ENCODE measurements at places on chromosomes 6 and 20. TPM values are rescaled to one million over a fixed set of nuclear protein-coding genes. Genes with fewer than 3 reads are reported as not detected.
A peak's percentile ranks its signal among the peaks of the same experiment; 100 is the strongest.

- no peak for DNase-seq
Observed at GRCh38 chr20:45704969-45705637, at the start of gene WFDC10B. WFDC10B (minus strand) TSS chr20:45705019; CDS start chr20:45685992, 19,027 bp downstream.

- no peak for DNase-seq
Observed at GRCh38 chr6:44732243-44732642, 344.7 kb downstream of the CDC5L start.

DNA sequence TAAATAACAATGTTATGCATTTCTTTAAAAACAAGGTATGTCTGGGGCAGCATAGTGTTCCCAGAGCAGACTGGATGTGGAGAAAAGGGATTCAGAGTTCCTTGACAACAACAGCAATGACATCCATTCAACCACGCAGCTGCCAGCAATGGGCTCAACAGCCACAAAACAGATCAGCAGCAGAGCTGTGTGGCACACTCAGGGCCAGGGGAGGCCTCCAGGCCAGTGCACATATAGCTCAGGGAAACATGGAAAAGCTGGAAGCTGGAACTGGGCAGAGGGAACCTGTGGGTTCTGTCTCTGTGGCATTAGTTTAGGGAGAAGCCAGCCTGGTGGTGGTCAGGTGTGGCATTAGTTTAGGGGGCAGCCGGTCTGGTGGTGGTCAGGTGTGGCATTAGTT, 148.3 kb downstream of the SMOC2 start:
- DNase-seq: no peak

The CYP24A1 gene
- total RNA-seq: 0.41 TPM

GRCh38 chr6:106913111-106913510, 61.4 kb downstream of the CD24 start:
- DNase-seq: no peak

- no peak for DNase-seq
Observed at GRCh38 chr6:151108548-151108947, 131.2 kb upstream of the AKAP12 start.

DNA sequence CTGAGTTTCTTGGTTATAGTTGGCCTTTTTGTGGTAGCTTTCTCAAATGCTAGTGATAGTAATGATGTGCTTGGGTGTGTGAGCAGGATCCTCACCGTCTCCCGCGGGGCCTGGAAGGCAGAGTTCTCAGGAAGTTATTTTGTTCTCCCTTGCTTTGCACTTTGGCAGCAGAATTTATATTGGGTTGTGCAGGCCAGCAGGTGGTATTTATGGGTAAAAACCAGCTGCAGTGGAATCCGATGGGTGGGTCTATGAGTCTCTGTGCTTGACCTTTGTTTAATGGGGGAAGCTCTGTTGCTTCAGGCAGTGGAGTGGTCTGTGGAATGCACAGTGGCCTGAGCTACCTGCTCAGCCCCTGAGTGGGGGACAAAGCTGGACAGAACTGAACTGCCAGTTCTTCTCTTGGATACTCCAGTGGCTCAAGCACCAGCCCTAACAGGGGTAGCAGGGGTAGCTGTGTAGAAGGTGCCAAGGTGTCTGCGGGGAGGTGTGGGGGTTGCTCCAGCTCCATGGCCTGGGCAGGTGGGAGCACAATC, 27.3 kb downstream of the IGF2R start:
- no peak for DNase-seq

The PLN gene
- 0.82 TPM for total RNA-seq

- DNase-seq: no peak
Observed at GRCh38 chr6:96542702-96543101, 20.2 kb upstream of the FHL5 start.

- DNase-seq: no peak
Observed at GRCh38 chr20:49889935-49890333, 25.4 kb downstream of the SPATA2 start.

DNA sequence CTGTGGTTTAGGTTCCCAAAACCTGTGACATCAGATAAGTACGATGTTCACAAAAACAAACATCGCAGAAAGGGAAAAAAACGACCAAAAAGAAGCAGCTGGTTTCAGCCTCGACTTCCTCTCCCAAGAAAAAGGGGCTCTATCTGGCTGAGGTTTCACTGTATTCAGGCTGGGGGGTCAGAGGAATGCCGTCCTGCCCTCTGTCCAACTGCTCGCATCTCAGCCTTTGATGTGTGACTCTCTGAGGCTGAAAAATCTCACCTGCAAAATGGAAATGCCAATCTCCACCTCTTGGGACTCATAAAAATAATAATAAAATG, 123.6 kb upstream of the PTPN1 start:
- no peak for DNase-seq

DNA sequence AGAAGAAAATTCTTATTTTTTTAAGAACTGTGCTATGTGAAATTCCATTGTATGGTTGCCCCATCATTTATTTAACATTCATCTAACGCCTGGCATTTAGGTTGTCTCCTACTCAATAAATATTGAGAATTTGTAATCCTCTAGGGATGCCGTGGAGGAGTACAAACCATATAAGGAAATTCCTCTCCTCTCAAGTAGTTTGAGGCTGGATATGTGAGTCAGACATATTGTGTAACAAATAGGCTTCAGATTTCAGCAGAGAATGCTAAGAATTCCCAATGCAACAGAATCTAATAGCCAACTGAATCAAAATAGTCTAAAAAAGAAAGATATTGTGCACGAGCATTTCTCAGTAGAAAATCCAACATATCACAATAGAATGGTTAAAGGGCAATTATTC, 174.7 kb downstream of the OTOR start:
- no peak for DNase-seq

DNA sequence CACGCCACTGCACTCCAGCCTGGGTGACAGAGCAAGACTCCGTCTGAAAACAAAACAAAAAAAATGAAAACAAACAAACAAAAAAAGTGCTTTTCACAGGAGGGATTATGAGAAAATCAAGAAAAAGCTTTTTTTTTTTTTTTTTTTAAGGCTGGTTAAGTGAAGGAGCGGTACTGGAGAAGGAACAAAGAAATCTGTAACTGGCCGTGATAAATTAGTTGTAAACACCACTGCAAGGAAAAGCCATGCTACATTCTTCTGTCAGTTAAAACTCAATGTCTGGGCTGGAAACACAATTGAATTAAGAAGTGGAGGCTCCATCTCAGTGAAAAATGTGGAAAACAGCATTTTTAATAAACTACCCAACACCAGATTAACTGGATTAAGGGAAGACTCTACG, 6.3 kb upstream of the GMPR start:
- no peak for DNase-seq

The PRND gene
- 2.0 TPM for total RNA-seq

The SALL4 gene
- 0.41 TPM for total RNA-seq

The FAM120B gene
- 57.5 TPM for total RNA-seq

The CPNE5 gene
- 12.6 TPM for total RNA-seq

The HCRTR2 gene
- total RNA-seq: 30.6 TPM

GRCh38 chr6:100948381-100949133, 67.4 kb upstream of the ASCC3 start:
- no peak for DNase-seq

GRCh38 chr6:15504581-15505350, 158.1 kb downstream of the DTNBP1 start:
- DNase-seq: peak; percentile 61

- DNase-seq: no peak
Observed at GRCh38 chr6:16089232-16090062, 39.4 kb upstream of the MYLIP start.

DNA sequence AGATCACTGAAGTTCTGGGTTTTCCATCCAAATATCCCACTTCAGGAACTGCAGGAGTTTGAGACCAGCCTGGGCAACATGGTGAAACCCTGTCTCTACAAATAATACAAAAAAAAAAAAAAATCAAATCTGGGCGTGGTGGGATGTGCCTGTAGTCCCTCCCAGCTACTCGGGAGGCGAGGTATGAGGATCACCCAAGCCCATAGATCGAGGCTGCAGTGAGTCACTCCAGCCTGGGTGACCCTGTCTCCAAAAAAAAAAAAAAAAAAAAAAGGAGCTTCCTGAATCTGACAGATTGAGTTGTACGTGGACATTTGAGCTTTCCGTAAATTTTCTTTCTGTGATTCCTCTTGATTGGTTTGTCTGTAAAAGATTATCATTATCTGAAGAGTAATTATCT, 55.6 kb downstream of the TULP4 start:
- no peak for DNase-seq
